ENCODE measurements at places on chromosomes 11 and 22. TPM values are rescaled to one million over a fixed set of nuclear protein-coding genes. Genes with fewer than 3 reads are reported as not detected.

DNA sequence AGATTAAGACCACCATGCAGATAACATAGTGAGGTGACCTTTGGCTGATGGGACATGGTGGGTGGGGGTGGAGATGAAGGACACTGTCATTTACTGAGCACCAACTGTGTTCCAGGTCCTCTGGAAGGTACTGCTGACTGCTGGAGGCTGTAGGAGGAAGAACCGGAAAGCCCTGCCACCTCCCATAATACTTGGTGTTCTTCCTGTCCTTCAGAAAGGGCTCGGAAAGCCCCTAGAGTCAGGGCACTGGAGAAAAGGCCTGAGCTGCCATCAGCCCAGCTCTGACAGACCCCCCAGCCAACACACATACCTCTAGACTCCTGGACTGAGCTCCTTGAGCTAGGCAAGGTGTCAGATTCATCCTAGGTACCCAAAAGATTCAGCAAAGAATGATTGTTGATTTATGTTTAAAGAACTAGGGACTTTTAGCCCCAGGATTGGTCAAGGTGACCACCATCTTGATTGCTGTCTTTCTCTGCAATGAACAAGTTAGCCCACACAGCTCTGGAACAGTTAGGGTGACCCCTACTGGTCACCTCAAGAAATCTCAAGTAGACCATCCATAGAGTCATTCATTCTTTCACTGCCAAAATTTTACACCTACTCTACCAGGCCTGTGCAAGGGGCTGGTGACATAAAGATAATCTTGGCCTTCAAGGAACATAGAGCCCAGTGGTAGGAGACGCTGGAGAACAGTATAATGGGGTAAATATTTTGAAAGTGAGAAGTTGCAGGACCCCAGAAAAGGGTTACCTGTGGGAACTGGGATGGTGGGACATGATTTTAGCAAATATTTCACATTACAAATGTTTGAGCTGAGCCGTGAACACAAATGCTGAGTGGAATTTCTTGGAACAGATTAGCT is 39.4 kb downstream of the IRAG1 start:
- H3K4me1 ChIP-seq = peaks cover 16% of the 10 kb centered on the region
- peak overlapping the region; percentile 51 for H3K27ac ChIP-seq
- no peak overlapping the region for H3K4me3 ChIP-seq
- H3K27me3 ChIP-seq = no peaks in the 10 kb centered on the region

DNA sequence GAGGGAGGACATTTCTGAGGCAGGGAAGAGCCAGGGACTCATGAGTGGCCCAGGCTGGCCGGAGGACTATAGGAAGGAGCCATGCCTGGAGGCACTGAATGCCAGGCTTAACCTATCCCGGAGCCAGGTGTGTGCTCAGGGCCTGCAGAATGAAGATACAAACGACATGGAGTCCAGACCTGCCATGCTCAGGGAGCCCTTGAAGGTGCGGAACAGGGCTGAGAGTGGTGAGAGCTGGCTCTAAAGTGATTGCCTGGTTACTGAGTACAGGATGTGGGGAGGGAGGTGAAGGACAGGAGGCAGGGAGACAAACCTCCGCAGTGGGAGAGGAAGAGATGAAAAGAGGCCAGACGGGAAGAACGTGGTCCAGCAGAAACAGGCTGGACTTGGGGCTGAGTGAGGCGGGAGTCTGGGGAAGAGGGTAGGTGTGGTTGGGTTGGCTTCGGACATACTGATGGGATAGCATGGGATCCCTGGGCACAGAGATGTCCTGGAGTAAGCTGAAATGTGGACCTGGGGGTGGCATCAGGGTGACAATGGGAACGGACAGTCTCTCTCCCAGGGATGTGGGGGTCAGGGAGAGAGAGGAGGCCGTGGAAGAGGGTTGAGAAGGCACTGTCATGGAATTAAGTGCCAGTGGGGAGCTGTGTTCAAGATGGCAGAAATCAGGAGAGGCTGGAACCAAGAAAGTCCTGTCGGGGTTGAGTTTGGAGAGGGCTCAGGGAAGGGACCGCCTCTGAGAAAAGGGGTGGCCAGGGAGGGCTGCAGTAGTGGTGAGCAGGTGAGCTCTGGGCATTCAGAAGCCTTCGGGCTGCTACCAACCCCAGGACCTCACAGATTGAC is 1.5 kb upstream of the ANKRD13D start:
- no peak for DNase-seq
- H3K27me3 ChIP-seq = no peaks in the 10 kb centered on the region
- H3K4me3 ChIP-seq = peak overlapping the region; percentile 92
- H3K36me3 ChIP-seq = peaks cover 38% of the 10 kb centered on the region

GRCh38 chr11:72831521-72832300 is 17.5 kb downstream of the ATG16L2 start:
- peaks cover 50% of the 10 kb centered on the region for H3K4me1 ChIP-seq
- H3K4me3 ChIP-seq = no peak overlapping the region
- H3K27ac ChIP-seq = peak overlapping the region; percentile 75
- no peaks in the 10 kb centered on the region for H3K36me3 ChIP-seq

Gene CHRM1
- total RNA-seq = not detected
